Activated CD8-positive, alpha-beta T cell treated with anti-CD3 and anti-CD28 coated beads for 36 hours (primary cell): ENCODE measurements at places on chromosomes 7 and 10. TPM values are rescaled to one million over a fixed set of nuclear protein-coding genes. Genes with fewer than 3 reads are reported as not detected.
A peak's percentile ranks its signal among the peaks of the same experiment; 100 is the strongest.

The AKR1C8 gene
- not detected for total RNA-seq

The SOSTDC1 gene
- total RNA-seq = not detected

The SFTPA1 gene
- total RNA-seq = not detected

The GPR141 gene
- total RNA-seq = not detected

The BZW2 gene
- 123 TPM for total RNA-seq

GRCh38 chr7:81025360-81025759 is 106.5 kb upstream of the SEMA3C start:
- DNase-seq = no peak

The ERVW-1 gene
- total RNA-seq = not detected

DNA sequence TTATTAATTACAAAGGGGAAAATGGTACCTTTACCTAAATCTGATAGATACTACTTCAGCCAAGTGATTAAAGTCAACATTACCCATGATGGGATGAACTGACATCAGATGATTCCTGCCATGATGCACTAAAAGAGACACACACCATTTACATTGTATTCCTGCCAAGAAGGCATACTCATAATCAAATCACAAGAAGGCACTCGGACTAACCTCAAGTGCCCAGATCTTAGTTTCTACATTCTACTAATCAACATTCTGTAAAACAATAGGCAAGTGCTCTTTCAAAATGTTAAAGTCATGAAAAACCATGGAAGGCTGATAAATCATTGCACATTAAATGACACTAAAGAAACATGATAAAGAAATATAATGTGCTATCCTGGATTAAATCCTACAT is 44.4 kb downstream of the SLC35G1 start:
- DNase-seq = no peak

GRCh38 chr7:102306916-102307677 is 20.4 kb downstream of the SH2B2 start:
- DNase-seq = peak; percentile 51

The ADIRF gene
- not detected for total RNA-seq

GRCh38 chr7:105298439-105298894 is 90.3 kb downstream of the SRPK2 start:
- peak; percentile 64 for DNase-seq

DNA sequence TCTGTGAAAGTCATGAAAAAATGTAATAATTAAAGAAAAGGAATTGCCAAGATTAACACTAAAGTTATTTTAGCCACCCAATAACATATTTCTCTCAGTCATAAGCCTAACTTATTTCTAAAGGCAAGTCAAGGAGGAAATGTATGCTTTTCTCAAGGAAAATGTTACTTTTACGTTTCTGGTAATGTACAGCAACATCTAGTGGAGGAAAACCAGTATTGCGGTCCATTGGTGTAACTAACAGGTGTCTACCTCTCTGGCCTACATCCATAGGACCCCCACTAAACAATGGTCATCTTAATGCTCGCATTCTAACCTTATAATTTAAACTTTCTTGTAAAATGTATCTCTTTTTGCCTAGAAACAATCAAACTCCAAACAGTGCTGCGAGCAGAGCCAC is 437.5 kb downstream of the KIF20B start:
- DNase-seq = no peak

GRCh38 chr10:6056411-6057135 is 5.6 kb downstream of the IL2RA start:
- no peak for DNase-seq

The OR6B1 gene
- not detected for total RNA-seq

The LRWD1 gene
- total RNA-seq = 12.3 TPM

GRCh38 chr7:83077328-83077727 is 85.4 kb downstream of the PCLO start:
- DNase-seq = no peak

The EPHA1 gene
- 2.4 TPM for total RNA-seq

GRCh38 chr10:122050311-122050710 is 61.3 kb downstream of the TACC2 start:
- no peak for DNase-seq

- DNase-seq = no peak
These were observed 4.4 kb downstream of the PSPH start for GRCh38 chr7:56046721-56047445.

The LIPN gene
- total RNA-seq = not detected

The NANOS1 gene
- total RNA-seq = not detected

The IRF5 gene
- total RNA-seq = 6.5 TPM

The SPDYE5 gene
- total RNA-seq = not detected

The LRRD1 gene
- not detected for total RNA-seq

DNA sequence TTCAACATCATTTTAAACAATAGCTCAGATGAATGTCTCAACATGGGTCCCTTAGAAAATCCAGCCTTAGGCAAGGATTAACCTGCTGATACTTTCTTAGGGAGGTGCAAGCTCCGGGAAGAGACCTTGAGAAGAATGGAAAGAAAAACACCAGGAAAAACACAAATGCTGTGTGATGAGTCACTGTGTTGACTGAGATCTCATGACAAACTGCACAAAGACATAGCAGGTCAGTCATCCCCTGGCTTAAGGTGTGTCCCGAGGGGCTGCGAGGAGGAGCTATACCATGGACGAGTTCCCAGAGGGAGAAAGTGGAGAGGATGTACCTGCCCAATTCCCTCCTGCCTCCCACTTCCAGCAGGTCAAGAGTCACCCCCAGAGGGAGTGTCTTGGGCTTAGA is 98.0 kb downstream of the TEX36 start:
- no peak for DNase-seq

- DNase-seq = no peak
These were observed 36.0 kb downstream of the COL17A1 start for GRCh38 chr10:104049504-104050250.

DNA sequence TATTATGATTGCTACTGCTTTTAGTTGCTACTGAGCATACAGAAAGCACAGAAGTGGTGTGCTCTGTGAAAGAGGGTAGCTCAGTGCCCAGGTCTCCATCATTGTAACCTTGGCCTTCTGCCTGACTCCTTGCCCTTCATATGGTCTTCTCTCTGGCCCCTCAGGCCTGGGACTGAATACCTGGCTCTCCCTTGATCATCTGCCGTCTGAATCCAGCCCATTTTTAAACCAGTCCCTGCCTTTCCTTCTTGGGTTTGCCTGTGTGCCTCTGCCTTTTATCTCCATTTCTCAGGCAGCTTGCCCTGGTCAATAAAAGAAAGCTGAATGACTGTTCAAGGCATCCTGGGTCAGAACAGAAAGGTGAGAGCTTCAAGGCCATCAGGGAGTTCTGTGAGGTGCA is 109.1 kb upstream of the ZNF438 start:
- no peak for DNase-seq

DNA sequence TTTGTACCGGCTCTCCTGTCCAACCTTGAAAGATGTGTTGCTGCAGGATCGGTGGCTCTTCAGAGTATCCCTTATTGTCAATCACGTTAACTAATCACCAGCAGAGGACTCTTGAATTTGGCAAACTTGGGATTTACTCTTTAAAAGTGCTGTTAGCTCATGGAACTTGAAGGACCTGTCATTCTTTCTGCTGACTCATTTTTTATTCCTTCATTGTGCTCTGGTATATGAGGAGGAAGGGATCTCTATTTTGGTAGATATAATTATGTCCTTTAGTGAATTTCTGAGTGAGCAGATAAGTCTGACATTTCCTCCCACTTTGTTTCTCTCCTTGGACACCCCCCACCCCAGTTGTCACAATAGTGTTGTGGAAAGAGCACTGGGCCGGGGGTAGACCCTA is 175.1 kb upstream of the HDAC9 start:
- DNase-seq = no peak

The METTL27 gene
- total RNA-seq = not detected

GRCh38 chr7:131077735-131078134 is 249.9 kb upstream of the MKLN1 start:
- no peak for DNase-seq

The FAM241B gene
- total RNA-seq = 12.5 TPM

DNA sequence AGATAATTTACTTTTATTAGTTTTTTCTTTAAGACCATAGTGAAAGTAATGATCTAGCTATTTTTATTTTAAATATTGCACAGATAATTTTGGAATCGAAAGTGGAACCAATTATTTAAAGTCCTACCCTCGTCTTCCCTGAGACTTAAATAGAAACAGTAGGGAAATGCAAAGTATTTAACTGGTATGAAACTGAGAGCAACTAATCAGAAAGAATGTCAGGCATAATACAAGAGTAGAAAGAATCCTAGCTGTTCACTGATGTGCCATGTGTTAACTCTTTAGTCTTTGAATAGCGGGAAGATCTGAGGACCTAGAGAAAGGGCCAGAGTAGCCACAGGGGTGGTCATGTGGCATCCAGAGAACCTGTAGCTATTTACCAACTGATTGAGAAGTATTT is 630.0 kb downstream of the NRG3 start:
- DNase-seq = no peak
